Stimulated activated CD8-positive, alpha-beta memory T cell treated with anti-CD3 and anti-CD28 coated beads, Interleukin-7, amount 100 ng/mL, for 1 hour (primary cell): ENCODE measurements at places on chromosomes 2 and 18.
A peak's percentile ranks its signal among the peaks of the same experiment; 100 is the strongest.

GRCh38 chr2:178234648-178235047 is 40.3 kb downstream of the OSBPL6 start:
- DNase-seq = no peak

GRCh38 chr18:14944838-14945237 is 196.9 kb downstream of the ANKRD30B start:
- DNase-seq = no peak

DNA sequence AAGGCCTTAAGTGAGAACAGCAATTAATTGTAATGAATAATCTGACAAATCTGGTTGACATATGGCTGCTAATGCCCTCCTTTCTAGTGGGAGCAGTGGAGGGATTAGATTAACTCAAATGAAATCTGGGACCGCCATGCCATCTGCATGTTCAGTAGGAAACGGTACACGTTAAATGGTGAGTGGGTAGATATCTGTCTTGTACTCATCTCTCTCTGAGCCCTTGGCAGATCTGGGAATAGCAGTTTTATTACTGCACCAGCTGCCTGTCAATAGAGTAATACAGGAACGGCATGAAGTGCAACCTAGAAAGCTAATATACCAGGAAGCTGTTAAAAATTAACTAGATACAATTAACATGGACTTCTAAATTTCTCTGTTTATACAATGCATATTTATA is 258.8 kb downstream of the GPD2 start:
- DNase-seq = no peak

DNA sequence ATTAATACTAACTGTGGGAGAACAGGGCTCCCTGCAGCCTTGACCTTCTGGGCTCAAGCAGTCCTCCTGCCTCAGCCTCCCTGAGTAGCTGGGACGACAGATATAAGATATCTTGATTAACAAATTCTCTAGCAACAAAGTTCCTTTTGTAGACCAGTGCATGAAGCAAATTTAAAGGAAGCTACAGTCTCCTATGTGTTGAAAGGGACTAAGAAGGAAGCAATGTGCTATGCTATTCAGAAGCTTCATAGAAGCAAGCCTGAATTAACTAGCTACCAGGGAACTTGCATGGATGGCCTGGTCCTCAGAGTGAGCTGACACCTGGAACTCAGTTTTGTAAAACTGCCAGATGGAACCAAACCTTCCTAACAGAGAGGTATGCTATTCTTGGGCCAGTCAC is 33.2 kb downstream of the RAPH1 start:
- no peak for DNase-seq

DNA sequence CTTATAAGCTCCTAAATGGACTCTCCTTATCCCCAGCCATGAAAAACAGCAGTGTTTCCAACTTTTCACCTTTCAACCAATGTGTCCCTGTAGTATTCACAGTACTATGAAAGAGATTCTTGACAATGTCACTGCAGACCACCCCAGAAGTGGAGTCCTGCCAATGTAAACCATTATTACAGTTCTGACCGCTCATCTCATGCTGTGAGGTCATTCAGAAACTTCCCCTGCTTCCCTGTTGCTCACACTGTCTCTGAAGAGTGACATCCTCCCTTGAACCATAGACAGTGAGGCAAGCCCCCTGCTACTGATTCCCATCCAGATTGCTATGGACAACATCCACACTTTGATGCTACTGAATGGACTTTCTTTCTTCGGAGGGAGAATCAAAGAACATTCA is 1523.7 kb upstream of the ACVR2A start:
- DNase-seq = no peak

DNA sequence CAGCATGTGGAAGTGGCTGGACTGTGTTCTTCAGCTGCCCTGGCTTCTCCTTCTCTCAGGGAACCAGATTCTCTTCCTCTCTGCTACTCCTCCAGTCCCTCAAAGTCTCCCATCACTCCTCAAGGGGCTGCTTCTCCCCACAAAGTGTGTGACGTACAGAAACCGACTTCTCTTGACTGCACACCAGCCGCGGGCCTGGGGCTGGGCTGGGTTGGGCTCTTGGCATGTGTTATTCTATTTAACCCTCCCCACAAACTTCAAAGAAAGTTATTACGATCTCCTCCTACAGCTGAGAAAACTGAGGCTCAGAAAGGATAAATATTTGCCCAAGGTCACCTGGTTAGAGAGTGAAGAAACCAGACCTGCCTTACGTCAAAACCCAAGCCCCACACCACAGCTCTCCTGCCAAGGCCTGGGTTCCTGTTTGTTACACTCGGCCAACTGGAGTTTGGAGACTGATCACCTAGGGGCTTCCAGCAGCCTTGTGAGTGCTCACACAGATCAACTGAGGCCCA is 269.0 kb downstream of the TFCP2L1 start:
- DNase-seq = no peak

GRCh38 chr18:59737776-59738300 is 40.6 kb upstream of the CCBE1 start:
- DNase-seq = no peak

- no peak for DNase-seq
These were observed 249.7 kb downstream of the TPGS2 start for GRCh38 chr18:36578871-36579710.

DNA sequence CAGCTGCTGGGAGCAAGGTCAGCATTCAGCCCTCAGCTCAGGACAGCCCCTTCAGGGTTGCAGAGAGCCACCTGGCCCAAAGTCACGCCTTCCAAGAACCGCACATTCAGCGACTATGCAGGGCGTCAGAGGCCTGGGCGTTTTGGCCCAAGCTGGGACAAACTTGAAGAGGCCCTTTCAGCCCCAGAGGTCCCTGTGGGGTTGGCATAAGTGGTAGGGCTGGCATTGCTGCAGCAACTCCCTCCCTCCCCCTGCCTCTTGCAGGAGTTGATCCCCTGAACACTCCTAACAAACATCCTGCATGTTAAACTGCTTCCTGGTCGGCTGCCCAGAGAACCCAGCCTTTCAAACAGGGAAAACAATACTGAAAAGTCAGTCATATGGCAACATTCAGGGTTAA is 192.9 kb upstream of the SMAD2 start:
- no peak for DNase-seq

- DNase-seq = no peak
These were observed 96.9 kb downstream of the SPP2 start for GRCh38 chr2:234147335-234147861.

- no peak for DNase-seq
These were observed 63.0 kb downstream of the BCL11A start for GRCh38 chr2:60490441-60490840.

DNA sequence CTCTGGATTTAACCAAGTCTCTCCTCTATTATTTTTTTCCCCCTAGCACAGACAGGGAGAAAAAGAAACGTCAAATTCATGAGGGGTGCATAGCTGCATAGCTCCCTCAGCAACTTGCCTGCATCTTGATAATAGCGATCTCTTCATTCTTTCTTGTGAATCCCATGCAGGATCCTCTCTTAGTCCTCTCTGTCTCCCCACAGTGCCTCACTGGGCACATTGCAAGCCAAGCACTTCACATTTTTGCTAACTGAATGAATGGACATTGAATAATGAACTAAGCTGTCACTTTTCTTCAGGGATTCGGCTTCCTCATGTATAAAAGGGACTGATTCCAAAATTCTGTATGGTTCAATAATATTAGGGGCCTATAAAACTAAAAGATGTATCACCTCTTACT is 2.9 kb upstream of the EPB41L3 start:
- no peak for DNase-seq

DNA sequence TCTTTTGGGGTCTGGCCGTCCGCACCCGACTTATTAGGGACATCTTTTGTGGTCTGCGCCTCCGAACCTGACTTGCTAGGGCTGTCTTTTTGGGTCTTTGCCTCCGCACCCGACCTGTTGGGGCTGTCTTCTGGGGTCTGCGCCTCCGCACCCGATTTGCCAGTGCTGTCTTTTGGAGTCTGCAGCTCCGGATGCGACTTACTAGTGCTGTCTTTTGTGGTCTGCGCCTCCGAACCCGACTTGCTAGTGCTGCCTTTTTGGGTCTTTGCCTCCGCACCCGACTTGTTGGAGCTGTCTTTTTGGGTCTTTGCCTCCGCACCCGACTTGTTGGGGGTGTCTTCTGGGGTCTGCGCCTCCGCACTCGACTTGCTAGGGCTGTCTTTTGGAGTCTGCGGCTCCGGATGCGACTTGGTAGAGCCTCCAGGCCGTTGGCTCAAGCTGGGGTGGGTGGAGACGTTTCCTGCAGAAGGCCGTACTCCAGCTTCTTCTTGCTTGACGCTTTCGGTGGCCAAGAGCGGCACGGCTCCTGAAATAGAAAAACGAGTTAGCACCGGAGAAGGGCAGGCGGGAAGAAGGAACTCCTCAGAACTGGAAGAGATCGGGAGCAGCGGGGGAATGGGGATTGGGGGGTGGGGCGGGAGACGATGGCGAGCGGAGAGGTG is 498 bp downstream of the TGOLN2 start:
- peak; percentile 25 for DNase-seq

DNA sequence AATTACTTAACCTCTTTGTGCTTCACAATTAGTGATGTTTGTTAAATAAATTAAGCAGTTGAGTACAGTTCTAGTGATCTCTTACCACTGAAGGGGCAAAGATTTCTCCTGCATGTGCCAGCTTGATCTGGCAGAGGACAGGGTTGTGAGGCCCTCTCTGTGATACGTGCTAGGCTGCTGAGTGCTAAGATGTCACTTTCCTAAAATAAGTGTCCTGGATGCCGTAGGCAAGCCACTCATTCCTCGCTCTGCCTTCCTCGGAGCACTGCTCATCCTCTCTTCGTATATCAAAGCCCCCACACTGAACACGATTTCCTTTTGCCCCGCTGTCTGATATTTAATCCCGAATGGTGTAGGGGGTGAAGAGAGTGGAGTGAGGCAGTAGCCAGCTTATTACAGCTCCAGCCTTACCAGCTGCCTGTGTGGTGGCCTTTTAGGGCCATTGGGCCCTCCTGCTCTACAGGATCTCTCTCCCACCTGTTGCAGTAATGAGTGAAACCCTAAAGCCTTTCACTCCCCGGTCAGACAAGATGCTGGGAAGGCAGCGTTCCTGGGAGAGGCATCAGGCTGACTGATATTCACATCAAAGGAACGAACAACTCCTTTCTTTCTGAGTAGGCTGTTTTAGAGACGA is 40.5 kb downstream of the PTPRM start:
- no peak for DNase-seq

GRCh38 chr18:50578651-50579050 is 18.8 kb downstream of the MAPK4 start:
- no peak for DNase-seq

DNA sequence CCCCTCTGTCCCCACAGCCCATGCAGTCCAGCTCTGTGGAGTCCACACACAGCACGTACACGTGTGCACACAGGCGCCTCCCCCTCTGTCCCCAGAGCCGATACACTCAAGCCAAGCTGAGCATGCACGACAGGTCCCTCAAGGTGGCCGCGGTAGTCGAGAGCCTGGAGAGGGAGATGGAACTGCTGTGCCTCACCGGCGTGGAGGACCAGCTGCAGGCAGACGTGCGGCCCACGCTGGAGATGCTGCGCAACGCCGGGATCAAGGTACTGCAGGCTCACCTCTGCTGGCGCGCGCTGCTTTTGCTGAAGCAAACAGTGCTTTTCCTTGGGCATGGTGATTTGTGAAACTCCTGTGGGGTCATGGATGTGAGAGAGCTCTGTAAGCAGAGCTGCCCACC is 58.5 kb upstream of the NFATC1 start:
- DNase-seq = no peak

DNA sequence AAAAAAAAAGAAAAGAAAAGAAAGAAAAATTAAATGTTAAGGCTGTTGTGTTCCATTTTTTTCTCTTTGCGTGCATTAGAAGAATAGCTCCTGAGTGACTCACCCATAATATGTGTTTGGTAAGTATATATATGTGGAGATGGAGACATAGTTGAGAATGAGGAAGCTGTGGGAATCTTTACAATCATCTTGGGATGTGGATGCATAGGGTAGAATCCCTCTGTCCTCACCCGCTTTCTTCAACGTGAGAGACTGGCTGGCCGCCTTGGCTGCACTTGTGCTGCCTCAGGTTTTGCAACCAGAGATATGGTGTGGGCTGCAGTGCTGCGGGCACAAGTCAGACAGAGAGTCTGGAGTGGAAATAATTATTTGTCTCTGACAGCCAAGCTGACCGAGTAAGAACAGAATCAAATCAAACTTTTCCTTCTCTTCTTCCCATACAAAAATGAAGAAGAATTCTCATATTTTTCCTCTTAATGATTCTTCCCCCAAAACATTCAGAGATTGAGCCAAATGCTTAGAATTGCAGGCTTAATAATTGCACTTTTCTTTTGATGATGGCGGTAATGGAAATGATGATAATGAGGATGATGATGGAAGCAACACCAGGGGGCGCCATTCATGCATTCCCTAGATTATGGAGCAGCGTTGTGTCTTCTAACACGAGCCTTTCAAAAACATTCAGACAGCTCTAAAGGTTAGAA is 48.5 kb downstream of the SERPINB7 start:
- no peak for DNase-seq

DNA sequence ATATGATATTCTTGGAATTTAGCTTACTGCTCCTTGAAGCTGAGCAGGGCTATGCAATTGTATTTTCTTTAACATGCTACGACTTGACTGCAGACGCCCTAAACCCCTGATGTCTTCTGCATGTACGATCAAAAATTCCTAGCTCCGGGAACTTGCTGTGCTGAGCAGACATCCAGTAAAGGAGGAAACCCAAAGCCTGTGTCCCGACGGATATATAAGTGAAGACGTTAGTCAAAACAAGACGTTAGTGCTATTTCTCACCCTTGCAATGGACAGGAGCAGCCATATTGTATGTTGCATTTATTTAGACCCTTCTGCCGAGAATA is 51.5 kb downstream of the SETBP1 start:
- DNase-seq = no peak

DNA sequence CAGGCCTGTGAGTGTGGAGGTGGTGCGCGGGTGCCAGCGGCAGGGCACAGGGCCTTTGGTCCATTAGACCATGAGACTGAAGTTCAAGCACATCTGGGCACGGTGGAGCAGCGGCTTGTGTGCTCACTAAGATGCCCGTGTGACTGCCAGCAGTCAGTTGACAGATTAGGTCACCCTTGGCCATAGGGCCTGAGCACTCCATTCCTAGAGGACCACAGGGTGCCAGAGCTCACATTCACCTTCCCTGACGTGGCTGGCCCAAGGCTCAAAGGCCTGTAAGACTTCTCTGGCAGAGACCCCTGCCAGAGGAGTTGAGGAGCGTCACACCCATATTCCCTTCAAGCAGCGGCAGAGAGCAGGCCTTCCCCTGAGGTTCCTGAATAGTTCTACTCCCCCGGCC is 650 bp downstream of the LHCGR start:
- DNase-seq = no peak

GRCh38 chr2:68230241-68231060 is 21.9 kb downstream of the PPP3R1 start:
- no peak for DNase-seq

DNA sequence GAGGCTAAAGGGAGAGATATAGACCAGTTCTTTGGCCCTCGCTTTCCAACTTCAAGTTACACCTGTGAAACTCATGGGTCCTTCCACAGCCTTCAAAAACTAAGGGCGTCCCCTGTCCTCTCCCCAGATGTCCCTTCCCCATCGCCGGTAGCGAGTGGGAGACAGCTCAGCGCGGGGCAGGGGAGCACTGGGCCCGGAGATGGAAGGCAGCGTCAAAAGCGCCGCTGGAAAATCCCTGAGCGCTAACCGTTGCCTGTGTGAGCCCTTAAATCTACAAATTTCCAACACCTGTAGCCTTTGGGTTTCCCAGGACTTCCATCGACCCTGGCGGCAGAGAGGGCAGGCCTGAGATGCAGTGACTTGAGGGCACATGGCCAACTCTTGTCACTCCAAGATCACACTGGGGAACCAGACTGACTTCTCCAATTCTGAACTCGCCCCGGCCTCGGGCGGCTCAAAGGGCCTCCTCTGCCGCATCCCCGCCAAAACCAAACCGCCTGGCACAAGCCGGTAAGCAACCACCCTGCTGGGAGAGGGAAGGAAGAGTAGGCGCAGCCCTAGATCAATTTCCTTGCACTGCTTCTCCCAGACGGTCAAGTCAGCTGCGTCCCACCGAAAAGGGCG is 879 bp upstream of the EPAS1 start:
- no peak for DNase-seq
